ENCODE measurements at places on chromosomes 7 and 10.

DNA sequence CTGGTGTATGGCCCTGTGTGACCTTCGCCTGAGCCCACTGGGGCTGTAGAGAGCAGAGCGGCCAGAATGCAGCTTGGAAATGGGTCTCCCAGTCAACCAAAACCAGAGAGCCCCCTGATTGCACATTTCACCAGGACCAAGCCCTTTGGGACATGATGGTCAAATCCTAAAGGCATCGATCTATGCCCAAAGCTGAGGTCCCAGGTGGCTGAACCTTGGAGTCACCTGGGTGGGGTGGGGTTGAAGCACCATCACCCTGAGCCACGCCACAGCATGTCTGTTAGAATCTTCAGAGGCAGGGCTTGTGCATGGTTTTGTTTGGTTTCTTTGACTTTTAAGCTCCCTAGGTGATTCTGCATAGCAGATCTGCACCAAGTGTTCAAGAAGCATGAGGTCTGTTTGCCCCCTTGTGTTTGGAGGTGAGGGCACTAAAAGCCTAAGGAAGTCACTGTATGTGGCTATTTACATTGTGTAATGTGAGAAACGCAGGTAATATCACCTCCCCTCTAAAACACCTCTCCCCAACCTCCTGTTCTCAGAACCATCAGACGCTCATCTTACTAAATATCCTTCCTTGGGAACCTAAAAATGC, 9.6 kb downstream of the PKD1L1 start:
- no peak for DNase-seq

GRCh38 chr10:86647773-86648703, 6.3 kb upstream of the OPN4 start:
- DNase-seq, result no peak

DNA sequence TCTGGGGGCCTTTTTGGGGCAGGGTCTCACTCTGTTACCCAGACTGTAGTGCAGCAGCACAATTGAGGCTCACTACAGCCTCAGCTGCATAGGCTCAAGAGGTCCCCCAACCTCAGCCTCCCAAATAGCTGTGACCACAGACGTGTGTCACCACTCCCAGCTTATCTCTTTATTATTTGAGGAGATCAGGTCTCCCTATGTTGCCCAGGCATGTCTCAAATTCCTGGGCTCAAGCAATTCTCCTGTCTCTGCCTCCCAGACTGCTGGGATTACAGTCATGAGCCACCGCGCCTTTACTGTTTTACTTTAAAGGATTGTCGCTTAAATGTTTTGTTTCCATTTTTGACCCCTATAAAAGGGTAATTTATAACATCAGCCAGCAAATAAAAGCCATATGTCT, 502.6 kb upstream of the AUTS2 start:
- no peak for DNase-seq

DNA sequence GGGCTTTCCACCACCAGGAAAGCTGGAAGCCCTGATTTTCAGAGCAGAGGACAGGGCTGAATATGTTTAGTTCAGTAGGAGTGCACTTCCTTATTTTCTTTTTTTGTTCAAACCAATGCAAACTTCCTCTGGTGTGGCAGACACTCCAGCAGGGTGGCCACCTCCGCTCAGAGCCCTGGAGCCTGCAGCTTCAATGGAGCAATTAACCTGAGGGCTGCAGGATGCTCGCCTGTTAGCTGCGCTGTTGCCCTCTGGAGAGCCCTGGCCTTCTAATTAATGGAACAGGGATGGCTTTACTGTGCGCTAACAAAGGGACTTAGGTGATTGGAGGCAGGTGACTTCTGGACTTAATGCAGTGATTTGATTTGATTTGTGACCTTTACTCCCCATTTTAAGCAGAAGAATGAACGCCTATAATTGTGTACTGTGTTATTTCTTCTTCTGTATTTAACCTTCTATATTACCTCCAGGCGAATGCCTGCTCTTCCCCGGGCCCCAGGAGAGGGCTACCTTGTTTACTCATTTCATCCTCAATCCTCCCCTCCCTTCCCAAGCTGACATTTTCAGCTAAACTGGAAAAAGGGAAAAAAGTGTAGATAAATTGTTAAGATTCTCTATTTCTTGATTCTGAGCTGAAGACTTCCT, 123.0 kb upstream of the CTBP2 start:
- peak; percentile 1 for DNase-seq

- peak; percentile 26 for DNase-seq
Measured at GRCh38 chr10:87092861-87093631, 1.6 kb downstream of the GLUD1 start.

DNA sequence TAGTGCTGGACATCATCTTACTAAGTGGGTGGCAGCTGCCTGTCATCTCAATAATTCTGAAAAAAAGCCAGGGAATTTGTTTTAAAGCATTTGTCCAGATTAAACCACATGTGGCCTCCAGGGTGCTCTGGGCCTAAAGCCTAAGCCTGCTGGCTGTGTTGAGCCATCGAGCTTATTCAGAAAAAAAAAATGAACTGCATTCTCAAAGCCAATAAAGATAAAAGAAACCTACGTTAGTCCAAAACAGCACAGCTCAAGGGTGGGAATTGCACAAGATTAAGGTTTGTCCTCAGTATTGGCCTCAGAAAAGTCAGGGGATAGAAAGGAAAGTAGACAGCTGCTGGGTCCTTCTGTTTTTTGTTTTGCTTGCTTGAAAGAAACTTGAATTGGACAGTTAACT, 22.6 kb upstream of the PRTFDC1 start:
- DNase-seq, result no peak

DNA sequence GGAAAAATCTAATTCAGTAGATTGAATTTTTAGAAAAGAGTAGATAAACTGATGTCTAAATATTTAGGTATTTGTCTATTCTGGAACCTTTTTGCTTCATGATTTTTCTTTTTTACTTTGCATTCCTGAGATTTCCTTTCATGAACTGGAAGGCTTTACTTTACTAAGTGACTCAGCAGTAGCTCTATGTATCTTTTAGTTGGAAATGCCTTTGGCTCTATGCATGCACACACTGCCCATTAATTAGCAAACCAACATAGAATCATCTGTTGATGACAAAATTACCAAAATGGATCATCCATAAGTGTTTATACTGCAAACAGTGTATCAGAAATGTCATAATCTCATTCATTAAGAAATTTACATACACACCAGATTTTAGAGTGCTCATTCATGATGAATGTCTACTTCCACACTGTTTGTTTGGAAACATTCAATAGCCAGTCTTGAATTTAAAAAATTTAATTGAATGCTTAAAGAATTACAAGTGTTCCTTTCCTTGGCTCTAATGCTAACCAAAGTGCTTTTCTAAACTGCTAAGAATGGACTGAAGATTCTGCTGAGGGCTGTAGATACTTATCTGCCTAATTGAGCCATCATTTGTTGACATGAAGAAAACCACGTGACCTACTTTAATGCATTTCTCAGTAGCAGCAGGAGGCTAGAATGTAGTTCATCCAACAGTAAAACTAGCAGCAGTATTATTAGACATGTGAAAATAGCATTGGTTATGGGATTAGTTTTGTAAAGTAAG, 282.0 kb downstream of the ADK start:
- DNase-seq, result no peak

DNA sequence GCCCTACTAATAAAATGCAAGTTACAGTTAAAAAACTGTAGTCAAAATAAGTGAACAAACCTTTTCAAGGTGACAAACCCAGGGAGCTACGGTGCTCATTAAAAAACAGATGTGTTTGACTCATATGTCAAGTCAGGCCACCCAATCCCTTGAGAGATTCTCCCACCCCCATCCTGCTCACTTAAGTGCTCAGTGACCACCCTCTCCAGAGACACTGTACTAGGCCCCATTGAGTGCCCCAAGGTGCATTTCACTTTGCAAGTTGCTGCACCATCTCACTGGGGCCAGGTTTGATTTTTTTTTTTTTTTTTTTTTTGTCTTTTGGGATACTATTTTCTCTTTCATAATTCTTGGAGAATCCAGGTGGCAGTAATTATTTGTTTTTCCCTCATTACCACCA, 1.9 kb downstream of the ERV3-1 start:
- no peak for DNase-seq

DNA sequence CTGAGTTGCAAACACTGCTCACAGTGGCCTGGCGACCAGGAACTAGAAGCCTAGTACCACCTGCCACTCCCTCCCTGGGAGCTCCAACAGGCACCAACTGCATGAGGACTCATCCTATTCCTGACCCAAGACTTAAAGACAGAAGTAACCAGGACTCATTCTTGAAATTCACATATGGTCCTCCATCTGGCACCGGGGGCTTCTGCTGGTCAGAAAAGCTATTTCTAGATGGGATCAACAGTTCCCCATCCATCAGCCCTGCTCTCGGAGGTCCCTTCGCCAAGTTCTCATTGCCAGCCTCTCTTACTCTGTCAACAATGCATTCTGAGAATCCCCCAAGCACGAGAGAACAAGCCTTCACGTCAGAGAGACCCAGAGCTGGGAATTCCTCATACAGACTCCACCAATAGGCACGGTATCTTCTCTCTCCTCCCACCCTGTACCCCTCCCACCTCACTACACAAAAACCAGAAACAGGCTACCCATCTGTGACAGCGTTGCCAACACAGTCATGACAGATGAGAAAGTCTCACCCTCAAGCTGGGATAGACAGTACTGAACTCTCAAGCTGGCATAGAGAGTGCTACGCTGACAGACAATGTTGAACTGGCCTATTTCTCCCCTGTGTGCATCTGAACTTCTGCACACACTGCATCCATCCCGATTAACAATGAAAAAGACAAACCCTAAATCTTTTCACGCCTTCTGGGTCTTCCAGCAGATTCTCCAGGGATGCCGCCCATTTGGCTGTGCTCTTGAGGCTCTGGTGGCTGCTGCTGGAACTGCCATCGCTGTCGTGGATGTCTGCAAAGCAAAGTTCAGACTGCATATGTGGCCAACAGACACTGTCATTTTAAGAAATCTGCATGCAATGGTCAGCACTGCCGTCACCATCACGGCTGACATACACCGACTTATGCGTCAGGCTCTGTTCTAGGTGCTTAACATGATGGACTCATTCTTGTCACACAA, 15.6 kb downstream of the RGS10 start:
- no peak for DNase-seq

GRCh38 chr7:116167177-116167576, 43.2 kb upstream of the TES start:
- DNase-seq, result no peak

GRCh38 chr10:99941942-99942820, 67.6 kb downstream of the DNMBP start:
- no peak for DNase-seq

DNA sequence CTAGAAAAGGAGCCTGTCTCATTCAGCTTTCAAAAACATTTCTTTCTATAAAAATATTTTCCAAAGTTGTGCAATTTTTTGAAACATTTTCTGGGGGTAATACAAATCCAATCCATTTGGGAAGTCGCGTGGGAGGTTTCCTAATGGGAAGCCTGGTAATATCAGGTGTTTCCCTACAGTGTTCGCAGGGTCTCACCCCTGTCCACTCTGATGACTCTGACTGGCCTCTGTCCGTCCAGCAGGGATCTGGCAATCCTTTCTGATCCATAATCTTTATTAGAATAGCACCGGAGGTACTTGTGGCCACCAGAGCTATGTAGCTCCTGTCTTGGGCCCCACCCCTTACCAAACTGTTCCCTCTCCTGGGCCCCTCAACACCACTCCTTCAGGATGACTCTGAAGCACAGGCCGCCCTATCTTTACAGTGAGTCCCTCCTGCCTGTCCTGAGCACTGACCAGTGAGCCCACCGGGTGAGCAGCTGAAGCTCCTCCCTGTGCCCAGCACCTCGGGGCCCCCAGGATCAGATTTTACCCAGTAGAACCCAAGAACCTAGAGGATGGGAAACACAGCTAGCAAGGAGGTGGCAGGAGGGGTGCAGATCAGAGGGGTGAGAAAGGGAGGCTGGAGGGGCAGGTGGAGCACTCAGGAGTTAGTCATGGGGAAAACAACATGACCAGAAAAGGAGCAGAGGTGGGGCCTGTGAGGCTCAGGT, 84.8 kb downstream of the PTPRE start:
- no peak for DNase-seq

DNA sequence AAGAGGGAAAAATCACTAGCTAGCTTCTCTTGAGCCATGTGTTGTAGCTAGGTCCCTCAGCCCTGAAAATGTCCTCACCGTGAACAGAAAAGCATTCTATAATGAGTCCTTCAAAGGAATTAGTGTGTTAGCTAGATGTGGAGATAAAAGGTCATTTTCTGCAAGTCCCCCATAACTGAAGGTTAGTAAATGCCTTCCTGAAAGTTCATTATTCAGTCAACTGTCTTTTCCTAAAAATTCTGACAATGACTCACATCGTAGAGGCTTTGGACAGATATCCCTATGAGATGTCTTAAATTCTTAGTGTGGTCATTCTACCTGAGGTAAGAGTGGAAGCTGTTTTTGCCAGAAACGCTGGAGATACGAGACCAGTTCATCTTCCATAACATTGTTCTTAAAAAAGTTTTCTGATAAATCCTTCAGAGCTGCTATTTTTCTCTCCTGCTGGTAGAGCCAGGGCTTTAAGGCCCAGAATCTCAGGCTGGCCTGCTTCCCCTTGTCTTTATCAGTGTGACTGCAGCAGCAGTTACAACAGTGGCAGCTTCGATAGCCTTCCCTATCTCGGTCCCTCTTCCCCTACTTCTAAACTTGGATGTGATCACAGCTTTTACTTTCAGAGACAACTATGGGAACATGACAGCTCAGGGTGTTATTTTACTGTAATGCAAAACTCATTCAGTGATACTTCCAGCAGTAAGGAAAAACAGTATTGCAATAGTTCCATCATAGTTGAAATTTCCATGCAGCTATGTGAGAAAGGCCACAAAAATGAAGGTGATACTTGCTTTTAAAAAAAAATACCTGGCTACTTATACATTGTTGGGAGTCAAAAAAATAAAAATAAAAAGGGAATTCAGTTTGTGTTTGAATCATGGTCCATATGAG, 37.3 kb upstream of the PRKAR2B start:
- DNase-seq, result no peak

- DNase-seq, result peak; percentile 74
Measured at GRCh38 chr7:135160098-135160857, 10.2 kb downstream of the CYREN start.

DNA sequence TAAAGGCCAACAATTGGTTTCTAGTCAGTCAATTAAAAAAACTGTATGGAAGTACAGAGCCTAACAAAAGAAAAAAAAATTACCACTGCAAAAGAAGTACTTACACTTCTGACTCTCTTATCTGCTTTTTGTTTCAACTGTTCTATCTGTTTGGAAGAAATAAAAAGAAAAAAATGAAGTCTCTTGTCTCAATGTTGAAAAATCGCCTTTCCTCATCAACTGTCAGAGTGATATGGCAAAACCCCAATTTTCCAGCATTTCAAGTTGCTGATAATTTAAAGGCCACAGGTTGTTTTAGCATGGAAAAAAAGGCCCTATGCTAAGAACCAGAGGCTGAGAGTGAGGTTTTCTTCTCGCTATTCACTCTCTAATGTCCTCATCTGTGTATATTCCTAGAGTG, 13.6 kb downstream of the ZDHHC6 start:
- DNase-seq, result no peak

GRCh38 chr10:3452173-3452626, 279.6 kb upstream of the PITRM1 start:
- DNase-seq, result no peak

- no peak for DNase-seq
Measured at GRCh38 chr10:19046679-19047078, 1.9 kb upstream of the MALRD1 start.

GRCh38 chr7:118214051-118214832, 10.3 kb upstream of the ANKRD7 start:
- DNase-seq, result peak; percentile 17

- DNase-seq, result peak; percentile 86
Measured at GRCh38 chr7:37987732-37988131, 67.3 kb downstream of the EPDR1 start.

GRCh38 chr10:3421537-3422257, 249.1 kb upstream of the PITRM1 start:
- no peak for DNase-seq

- no peak for DNase-seq
Measured at GRCh38 chr10:81792729-81793128, 82.3 kb upstream of the NRG3 start.

GRCh38 chr10:30445711-30446110, 11.7 kb downstream of the MAP3K8 start:
- DNase-seq, result peak; percentile 64
